ENCODE measurements at places on chromosomes 4 and X.

DNA sequence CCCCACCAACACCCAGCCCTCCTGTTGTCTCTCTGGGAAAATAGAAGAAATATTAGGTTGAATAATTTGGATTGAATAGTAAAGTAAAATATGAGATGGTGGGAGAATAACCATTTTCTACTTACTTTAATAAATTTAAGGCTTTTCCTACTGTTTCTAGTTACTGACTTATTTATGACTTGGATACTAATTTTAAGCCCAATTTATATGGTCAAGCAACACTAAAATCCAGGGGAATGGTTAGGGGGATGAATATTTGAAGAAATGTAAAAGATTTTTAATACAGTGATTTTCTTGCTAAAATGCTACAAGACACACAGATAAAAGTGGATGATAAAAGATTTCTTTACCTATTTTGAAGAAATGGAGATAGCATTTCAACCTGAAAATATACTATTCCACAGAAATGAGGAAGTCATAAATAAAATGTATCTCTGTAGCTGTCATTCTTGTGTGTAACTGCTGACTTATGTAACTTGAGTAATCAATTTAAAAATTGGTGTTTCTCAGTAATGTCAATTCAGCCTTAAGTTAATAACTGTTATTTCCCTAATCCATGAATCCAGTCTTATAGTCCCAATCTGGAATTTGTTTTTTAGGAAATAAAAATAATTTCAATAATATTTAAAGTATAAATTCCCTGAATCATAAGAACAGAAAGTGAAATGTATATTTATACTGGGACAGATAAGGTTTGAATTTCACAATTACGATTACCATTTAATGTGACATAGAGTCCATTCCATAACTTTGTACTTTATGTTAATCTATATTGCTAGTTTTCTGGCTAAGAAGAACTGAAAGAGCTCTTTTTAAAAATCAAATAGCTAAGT, 24.3 kb upstream of the IL2 start:
- DNase-seq: no peak

- DNase-seq: no peak
Measured at GRCh38 chr4:93334003-93334402, 494.6 kb upstream of the ATOH1 start.

GRCh38 chr4:21413807-21414370, 534.7 kb downstream of the KCNIP4 start:
- no peak for DNase-seq

- DNase-seq: no peak
Measured at GRCh38 chrX:129804806-129805205, 25.1 kb downstream of the SASH3 start.

GRCh38 chrX:132877954-132878536, 80.4 kb downstream of the HS6ST2 start:
- DNase-seq: no peak

GRCh38 chr4:159193046-159193620, 90.3 kb downstream of the RAPGEF2 start:
- DNase-seq: no peak

DNA sequence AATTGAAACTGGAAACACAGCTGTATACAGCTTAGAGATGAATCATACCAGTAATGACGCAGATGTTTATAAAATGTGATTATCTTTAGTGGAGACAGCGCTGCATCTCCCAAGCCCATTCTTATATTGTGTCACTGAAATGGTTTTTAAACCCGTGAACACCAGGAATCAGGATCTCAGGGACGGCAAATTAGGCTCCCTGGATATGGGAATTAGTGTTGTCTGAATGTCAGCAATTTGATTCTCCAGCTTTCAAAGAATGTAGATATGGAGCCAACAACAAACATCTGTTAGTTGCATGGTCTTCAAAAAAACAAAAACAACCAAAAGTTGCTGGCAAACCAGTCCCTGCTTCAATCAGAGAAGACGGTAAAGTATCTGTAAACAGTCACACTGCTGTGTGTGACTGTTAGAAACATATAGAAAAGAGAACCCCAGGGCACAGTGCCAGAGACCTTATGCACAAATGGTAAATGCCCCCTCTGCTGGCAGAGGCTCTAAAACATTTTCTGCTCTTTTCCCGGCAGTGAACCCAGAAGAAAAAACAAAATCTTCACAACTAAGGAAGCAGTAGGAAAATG, 351.9 kb upstream of the FTHL17 start:
- peak; percentile 62 for DNase-seq

DNA sequence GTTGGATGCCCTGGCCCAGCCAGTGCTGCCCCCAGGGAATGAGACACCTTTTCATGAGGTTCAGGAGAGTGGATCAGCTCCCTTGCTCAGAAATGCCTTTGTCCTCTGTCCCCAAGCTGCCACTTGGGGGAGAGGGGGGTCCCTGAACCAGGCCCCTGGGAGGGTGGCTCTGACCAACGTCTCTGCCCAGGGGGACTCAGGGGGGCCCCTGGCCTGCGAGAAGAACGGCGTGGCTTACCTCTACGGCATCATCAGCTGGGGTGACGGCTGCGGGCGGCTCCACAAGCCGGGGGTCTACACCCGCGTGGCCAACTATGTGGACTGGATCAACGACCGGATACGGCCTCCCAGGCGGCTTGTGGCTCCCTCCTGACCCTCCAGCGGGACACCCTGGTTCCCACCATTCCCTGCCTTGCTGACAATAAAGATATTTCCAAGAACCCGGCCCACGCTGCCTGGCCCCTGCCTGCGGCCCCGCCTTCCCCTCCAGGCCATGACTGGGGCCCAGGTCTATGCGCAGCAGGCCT, 7.3 kb downstream of the HGFAC start:
- DNase-seq: no peak

- DNase-seq: no peak
Measured at GRCh38 chrX:115533485-115533884, 27.5 kb upstream of the PLS3 start.

DNA sequence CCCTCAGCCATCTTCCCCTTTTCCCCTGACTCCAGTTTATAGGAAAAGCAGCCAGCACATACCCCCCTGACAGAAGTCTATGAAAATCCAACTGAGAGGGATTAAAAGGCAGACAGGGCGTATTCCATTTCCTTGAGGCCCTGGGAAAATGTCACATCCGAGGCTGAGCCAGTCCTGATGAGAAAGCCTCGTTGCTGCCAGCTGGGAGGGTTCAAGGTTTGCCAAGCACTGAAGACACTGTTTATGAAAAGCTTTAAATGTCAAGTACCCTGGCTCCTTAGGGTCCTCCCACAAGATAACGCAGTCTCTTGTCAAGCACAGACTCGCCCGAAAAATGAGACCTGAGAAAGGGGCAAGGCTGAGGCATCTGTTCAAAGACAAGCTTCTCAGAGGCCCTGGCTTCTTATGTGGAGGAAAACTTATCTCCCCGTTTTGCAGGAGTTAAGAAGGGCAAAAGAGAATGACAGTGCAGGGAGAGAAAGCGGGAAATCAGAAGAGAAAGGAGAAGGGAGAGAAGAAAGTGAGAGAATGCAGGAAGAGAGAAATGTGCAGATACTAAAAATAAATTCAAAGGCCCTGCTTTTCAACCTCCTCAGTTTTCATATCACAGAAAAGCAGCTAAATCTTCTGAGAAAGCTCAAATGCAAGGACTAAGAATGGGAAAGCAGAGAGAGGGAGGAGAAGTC, 44.7 kb downstream of the SCD5 start:
- DNase-seq: no peak

- no peak for DNase-seq
Measured at GRCh38 chrX:118724775-118725174, 2.6 kb upstream of the IL13RA1 start.

- DNase-seq: no peak
Measured at GRCh38 chrX:7993873-7994272, 66.7 kb upstream of the PNPLA4 start.

GRCh38 chrX:101685923-101686322, 26.3 kb upstream of the ARMCX2 start:
- DNase-seq: no peak

GRCh38 chr4:140311257-140311835, 62.1 kb upstream of the SCOC start:
- no peak for DNase-seq

- no peak for DNase-seq
Measured at GRCh38 chrX:17990532-17990931, 129.4 kb upstream of the RAI2 start.

DNA sequence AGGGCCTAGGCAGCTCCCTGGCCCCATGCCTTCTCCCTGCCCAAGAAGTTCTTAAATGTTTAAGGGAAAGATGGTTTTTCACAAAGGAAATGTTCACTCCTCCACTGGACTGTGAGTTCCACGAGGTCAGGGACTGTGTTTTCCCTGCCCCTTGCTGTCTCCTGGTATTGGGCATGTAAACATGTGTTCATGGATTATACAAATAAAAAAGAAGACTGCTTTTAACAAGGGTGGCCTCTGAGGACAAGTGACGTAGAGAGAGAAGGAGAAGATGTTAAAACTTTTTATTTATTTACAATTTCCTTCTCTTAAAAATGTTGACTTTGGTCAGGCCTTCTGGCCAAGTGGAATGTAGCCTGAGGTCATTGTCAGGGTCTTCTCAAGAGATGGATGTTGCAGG, 66.0 kb downstream of the FHDC1 start:
- no peak for DNase-seq

- DNase-seq: no peak
Measured at GRCh38 chr4:84362896-84363655, 136.0 kb downstream of the NKX6-1 start.

DNA sequence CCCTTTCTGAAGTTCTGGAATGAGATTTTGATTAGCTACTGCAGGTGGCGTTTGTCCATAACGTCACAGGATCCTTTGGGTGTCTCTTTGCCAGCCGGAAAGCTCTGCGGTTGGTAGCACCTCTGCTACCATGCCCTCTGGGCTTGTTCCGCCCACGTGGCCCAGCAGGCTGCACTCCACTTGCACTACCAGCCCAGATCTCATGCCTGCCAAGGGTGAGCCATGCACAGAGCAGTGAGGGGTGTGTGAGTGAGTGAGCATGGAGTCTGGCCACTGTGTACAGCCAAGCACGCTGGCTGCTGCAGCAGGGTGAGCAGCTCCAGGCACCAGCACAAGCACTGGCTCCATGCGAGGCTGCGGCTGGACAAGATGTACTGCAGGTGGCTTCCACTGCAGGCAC, 6.6 kb upstream of the HNRNPD start:
- no peak for DNase-seq

DNA sequence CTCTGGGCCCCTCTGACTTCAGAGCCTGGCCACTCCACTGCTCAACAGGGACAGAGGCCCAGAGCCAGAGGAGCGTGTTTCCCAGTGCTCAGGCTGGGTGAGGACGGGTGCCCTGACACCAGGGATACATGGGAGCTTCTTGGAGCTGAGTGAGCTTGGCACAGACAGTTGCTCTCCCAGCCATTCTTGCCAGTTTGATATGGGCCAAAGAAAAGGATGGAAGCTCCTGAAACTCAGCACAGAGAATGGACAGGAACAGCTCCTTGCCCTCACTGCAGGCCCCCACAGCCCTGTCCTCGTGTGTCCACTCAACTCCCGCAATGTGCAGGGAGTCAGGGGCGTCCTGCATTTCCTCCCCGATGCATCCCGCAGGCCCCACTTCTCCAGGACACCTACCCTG, 38.8 kb downstream of the NSG1 start:
- no peak for DNase-seq

GRCh38 chr4:99578714-99579113, 4.1 kb downstream of the MTTP start:
- no peak for DNase-seq

- no peak for DNase-seq
Measured at GRCh38 chrX:10095698-10096432, 60.9 kb upstream of the CLCN4 start.

- no peak for DNase-seq
Measured at GRCh38 chr4:85642356-85643100, 167.6 kb downstream of the ARHGAP24 start.

GRCh38 chr4:103097112-103097511, 2.5 kb downstream of the BDH2 start:
- no peak for DNase-seq

DNA sequence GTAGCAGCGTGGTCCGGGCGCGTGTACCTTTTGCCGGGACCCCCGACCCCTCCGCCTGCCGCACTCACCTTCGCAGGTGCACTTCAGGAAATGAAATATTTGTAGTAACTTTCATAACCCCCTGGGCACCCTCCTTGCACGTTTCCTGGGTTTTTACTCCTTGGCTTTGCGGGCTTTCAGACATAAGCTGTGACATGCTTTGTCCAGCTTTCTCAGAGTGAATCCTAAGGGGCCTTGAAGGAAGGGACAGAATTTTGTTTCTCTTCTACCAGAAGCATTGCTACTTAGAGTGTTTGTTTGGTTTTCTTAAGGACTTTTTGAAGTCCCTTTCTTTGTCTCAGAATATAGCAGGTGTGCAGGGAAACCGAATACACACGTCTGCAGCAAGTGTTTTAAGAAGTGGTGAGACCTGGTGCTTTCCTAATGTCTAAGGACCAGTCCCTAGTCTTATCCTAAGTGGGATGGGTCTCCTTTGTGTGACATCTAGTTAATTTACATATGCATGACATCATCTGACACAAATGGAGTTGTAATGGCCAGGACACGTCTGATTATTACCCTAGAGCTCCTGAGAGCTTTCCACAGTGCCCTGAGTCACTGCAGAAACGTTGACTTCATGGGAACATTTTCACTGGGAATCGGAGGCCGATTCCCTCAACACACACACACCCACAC, 1.3 kb downstream of the FAM149A start:
- DNase-seq: no peak

DNA sequence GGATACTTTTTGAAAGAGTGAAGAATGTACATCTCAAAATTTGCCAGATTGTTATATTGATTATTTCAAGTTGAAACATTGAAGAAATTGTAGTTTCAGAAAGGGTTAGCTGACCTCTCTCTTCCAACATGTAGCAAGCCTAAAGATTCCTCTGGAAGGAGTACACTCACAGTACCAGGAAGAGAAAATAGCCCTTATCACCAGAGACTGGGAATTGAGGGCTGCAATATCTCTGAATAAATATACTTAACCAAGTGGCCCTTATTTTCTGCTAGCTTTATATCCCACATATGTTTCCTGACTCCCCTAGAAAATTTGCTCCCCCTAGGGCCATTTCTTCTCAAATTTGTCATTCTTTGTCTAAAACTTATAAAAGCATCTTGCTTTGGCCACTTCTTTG, 332.2 kb downstream of the GASK1B start:
- no peak for DNase-seq
